ENCODE measurements at places on chromosomes 7 and 10.

DNA sequence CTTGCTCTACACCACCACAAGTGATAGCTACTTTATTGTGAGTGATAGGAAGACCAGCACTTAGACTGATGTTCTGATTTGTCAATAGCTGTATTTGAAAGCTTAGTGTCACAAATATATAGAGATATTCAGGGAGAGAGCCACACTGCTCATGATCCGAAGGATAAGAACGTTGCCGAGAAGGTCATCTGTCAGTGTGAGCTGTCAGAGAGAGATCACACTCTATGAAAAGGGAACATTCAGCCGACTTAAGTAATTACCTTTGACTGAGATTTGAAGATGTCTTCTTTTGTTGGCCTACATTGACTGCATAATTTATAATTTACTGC lies 322.6 kb downstream of the TFEC start:
- DNase-seq: no peak

DNA sequence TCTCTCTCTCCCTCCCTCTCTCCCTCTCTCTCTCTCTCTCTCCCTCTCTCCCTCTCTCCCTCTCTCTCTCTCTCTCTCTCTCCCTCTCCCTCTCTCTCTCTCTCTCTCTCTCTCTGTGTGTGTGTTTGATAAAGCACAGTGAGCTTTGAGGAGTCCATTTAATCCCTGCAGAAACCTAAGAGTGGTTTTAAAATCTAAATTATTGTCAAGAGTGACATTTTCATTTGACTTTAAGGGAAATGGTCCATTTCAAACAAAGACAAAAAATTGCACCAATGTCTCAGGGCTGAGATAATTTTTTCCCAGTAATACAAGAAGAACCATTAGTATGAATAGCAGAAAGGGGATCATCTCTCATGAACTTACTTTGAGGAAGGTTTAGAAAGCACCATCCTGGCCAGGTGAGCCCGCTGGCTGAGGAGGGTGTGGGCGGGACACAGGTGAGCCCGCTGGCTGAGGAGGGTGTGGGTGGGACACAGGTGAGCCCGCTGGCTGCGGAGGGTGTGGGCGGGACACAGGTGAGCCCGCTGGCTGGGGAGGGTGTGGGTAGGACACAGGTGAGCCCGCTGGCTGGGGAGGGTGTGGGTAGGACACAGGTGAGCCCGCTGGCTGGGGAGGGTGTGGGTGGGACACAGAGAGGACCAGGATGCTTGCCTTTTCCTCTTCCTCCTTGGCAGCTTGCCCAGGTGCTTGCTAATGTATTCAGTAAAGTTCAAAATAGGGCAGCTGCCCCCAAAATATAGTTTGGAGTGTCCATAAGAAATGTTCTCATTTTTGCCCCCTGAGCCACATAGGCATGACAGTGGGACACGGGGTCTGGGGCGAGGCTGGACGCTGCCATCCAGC lies 125.0 kb downstream of the DNAJB6 start:
- DNase-seq: no peak

- DNase-seq: no peak
Observed at GRCh38 chr10:27451054-27451453, 53.0 kb upstream of the RAB18 start.

DNA sequence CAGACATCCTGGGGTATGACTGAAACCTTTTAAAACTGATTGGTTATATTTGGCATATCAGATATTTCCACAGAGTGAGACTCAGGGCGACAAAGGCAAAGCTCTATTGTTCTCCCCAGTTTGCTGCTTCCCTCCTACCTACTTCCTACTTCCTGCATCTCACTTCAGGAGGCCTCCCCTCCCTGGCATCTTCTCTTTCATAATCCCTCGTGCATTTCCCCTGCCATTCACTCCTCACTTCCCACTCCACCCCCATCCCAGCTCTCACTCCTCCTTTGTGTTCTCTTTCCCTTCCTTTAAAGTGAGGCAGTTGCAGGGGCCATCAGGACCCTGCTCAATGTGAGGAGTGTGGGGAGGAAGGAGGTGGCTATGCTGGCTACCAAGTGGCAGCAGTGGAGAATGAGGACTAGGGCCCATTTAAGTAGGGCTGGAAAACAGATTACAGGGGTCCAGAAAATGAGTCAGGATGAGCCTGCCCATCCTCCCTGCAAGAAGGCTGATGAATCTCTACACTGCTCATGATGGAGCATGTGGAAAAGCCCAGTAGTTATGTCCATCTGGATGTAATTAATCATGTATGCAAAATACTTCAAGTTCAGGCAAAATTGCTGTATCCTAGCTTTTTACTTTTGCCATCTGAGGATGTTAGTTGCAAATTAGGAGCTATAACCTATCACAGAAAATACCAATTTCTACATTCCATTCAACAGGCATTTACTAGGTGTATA lies 311.8 kb upstream of the IMMP2L start:
- no peak for DNase-seq

DNA sequence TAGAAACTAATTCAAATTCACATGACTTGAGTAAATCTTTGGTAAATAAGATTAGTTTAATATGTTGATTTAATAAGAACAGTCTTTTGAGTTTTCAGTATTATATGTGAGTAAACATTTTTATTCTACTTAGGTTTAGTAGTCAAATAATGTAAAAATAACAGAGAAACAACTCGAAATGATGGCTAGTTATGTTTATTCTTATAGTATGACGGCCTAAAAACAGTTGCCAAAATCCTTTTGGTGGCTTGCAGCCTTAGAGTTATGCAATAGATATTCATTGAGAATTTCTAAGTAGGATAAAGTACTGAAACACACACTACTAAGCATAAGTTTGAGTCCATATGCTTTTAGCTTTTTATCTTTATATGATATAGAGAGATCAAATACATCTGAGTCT lies 184.8 kb downstream of the GNAI1 start:
- no peak for DNase-seq

GRCh38 chr7:151808400-151809145 lies 68.3 kb downstream of the PRKAG2 start:
- DNase-seq: no peak

GRCh38 chr7:100476903-100477870 lies 1.8 kb downstream of the TSC22D4 start:
- no peak for DNase-seq

DNA sequence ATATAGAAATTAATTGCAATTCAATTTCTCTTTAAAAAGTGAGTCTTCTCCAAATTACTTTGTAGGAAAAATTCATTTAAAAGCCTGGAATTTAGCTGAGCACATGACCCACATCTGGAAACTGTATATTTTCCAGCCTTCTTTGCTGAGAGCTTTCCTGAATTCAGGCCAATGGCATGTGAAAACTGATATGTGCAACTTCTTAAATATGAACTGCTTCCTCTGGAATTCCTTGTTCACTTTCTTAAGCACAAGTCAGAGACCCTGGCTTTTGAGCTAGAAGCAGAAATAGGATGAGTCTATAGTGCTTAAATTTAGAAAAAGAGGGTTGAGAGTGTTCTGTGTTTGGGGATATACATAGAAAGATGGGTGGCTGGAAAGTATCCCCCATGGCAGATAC lies 365.1 kb upstream of the MTPN start:
- DNase-seq: no peak

GRCh38 chr10:124181656-124182055 lies 88.3 kb upstream of the CHST15 start:
- no peak for DNase-seq

- no peak for DNase-seq
Observed at GRCh38 chr10:75924309-75924902, 493.0 kb downstream of the LRMDA start.

DNA sequence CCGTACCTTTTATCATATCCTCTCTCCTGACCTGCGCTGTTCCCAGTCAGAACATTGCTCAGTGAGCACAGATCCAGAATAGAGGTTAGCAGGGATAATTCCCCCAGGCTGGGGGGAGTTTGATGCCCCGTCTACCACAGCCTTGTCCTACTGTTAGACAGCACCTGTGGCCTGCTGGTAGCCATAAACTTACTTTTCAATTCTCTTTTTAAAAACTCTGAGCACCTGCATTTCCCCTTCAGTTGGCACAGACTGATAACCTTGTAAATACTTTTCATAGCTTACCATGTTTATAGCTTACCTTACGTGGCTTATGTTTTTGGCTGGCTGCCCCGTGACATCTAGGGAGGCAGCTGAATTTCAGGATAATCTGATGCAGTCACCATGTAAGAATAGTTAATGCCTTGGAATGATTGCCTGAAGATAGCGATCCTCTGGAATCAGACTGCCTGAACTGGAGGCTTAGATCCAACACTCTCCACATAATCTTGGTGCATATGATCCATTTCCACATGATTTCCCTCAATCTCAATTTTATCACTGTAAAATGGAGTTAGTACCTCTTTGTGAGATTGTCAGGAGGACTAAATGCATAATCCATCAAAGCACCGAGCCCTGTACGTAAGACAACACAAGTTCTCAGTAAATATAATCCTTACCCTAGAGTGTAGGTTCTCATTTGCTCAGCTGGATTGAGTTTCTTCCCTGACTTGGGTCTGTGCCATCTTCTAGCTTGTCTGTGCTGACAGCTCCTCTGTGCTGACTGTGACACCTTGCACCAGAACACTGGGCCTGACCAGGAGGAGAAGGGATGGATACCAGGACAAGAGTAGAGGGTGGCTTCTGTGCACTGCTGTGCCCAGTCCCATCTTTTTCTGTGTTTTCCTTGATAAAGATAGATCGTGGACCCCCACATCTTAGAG lies 111.7 kb upstream of the GJD4 start:
- no peak for DNase-seq

DNA sequence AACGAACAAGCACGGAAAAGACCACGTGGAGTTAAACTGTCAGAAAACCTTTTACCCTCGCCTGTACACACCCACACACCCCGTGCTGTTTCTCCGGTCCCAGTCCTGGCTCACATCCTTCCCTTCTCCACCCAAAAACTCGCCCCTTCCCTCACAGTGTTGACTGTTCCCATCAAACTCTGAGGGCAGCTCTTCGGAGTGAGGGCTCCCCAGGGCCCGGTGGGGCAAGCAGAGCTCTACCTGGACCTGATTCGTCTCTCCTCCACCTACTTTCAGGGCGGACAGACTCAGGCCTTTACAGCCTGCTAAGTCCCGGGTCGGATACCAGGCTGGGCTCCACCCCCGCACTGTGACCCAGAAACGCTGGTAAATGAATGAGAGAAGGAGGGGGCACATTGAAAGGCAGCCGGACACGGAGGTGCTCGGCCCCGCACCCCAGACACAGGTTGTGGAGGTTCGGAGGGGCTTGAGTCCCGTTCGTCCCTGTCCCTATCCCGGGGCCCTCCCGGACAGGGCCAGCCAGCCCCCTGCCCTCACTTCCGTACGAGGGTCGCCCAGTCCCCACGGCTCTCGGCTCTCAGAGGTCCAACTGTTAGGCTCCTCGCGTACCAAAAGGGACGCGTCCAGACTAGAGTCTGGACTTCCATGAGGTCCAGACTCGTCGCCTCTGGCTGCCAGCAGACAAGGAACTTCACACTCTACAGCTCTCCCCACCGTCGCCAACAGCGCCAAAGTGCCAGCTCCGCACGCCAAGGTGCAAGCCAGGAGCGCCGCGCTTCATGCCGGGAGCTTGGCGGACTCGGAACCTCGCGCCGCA lies 31.7 kb upstream of the ASL start:
- no peak for DNase-seq

GRCh38 chr10:108791030-108791429 lies 1132.3 kb downstream of the XPNPEP1 start:
- no peak for DNase-seq

- DNase-seq: no peak
Observed at GRCh38 chr7:38311329-38311937, 38.0 kb upstream of the TARP start.

GRCh38 chr10:45592926-45593325 lies 79.6 kb downstream of the ZFAND4 start:
- DNase-seq: no peak

DNA sequence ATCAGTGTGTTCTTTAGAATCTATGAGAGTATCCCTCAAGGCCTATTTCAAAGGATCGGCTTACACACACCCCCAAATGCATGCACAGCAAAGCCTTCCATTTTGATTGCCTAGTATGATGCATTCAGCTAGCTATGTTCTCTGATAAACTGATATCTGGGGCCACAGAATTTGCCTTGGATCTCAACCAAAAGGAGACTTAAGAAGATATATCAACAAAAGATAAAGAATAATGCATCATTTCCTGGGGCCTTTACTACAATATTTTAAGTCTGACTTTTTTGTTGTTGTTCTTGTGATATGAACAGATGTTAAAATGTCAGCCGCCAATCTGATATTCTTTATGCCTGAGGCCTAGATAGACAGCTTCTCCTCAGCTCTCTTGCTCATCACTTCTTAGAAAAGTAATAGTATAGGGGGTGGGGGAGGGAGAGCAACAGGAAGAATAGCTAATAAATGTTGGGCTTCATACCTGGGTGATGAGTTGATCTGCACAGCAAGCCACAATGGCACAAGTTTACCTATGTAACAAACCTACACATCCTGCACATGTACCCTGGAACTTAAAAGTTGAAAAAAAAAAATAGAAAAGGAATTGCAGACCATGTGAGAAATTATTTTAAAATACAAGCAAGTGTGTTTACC lies 792.9 kb upstream of the GHITM start:
- DNase-seq: no peak

DNA sequence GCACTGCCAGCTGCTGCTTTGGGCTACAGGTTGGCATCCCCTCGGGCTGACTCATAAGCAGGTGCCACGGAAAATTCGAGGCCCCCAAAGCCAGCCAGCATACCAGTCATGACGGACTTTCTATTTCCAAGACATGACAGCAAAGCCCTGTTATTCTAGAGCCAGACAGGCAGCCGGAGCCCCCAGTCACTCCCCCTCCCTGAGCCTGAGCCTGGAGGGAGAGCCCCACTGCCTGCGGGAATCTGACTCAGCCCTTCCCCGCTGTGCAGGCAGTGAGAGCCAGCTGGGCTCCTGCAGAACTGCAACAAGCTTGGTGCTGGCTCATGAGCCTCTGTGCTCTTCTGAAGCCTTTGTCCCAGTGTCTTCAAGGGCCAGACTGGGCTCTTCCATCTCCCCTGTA lies 15.8 kb downstream of the BTBD16 start:
- no peak for DNase-seq

DNA sequence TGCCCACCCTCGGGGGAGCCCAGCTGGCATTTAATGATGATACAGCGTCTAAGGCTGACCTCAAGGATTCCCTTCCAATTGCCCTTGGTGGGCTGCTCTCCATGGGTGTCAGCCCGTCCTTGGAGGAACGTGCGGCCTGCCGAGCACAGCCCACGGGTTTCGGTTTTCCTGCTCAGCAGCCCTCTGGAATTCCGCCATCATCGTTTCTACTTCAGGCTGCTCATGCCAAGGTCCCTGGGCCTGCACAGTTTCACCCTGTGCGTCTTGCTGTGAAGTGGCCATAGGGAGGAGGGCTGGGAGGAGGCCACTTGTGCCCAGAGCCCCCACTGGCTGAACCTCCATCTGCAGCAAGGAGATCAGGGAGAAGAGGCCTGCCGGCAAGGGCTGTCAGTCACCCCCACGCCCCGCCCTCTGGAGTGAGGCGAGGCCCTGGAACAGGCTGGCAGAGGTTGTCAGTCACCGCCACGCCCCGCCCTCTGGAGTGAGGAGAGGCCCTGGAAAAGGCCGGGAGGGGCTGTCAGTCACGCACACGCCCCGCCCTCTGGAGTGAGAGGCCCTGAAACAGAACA lies 82.8 kb downstream of the CHST15 start:
- no peak for DNase-seq

DNA sequence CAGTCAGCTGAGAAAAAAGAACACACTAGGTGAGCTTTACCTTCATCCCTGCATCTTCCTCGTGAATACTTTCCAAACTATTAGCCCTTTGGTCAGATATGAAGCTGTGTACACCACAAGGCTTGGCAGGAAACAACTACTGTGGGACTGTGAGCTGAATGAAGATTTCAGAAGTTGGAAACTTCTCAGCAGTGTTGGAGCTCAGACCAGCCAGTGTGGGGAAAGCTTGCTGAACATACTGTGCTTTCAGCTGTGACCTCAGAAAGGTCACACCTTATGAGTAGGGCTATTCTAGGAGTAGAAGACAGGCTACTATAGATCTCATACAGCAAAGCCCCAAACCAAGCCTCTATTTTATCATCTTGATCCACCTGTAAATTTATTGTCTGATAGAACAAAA lies 123.6 kb downstream of the EXOC4 start:
- DNase-seq: no peak

Measured in T-helper 22 cell (primary cell).